Renal pelvis (tissue), 12 donors: ENCODE measurements at places on chromosomes 6 and 20.

GRCh38 chr6:37095997-37096396, 74.0 kb upstream of the PIM1 start:
- no peak for DNase-seq

DNA sequence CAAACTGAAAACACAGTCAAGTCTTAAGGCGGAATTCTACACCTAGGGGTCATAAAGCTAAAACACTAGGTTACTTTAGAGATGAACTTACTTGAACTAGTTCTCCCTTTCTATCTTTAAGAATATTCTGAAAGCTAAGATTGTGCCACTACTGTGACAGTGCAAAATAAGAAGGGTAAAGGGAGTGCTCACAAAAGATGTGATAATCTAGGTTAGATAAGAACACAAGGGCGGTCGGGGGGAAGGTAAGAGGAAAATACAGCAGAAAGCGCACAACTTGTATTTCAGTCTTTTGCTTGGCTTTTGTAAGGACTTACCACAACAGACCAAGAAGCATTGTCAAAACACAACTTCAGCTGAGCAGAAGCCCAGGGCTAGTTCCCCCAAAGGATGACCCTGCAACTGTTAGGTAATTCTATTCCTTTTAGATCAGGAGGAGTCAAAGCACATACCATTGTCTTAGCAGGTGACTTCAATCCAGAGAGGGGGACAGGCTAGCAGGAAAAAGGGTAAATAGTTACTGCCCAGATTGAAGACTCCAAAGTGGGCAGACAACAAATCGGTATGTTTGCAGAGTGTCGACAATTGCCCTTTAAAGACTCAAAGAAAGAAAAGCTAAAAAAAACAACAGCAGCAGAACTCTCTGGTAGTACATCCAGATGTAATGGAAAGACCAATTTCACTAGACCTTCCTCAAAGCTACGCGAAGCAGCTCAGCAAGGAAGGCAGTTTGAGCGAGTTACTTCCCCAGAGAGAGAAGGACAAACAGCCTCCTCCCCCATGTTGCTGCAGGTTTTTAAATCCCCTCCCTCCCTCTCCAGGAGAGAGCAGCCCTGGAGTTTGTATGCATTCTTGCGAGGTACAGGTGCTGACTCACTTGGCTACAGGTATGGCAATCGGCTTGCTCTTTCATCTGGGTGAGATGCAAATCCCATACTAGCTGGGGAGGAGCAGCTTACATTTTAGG, 59.0 kb downstream of the RIPOR2 start:
- DNase-seq, result no peak

DNA sequence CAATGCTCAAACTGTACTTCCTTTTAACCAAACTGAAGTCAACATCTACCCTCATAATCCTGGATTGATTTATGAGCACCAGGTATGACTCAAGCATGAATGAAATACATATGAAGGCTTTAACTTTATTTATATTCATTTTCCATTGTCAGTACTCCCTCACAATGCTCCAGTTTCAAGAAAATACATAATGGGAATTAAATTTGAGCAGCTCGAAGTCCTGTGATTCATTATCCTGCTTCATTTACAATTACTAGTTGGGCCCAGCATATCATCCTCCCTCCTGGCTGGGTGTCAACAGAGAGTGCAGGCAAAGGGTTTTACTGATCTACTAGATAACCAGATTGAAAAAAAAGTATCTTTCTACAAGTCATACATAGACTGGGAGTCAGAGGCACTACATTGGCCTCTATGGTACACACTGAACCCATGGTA, 10.1 kb downstream of the SAMHD1 start:
- no peak for DNase-seq

DNA sequence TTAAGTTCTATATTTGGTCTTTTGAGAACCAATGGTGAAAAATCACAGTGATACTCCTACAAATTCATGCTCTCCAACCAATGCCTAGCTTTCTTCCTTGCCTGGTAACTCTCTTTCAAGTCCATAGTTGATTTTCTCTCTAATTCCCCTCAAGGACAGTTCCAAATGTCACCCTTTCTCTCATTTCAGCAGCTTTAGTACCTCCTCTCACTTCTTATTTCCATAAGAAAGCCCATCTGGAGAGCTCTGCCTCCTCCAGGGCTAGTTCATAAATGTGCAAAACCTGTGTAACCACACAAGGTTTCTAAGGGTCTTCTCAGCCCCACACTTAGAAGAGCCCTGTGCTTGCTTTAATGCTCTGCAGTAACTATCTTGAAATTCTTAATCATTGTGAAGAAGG, 155.4 kb upstream of the PLCB4 start:
- DNase-seq, result no peak

DNA sequence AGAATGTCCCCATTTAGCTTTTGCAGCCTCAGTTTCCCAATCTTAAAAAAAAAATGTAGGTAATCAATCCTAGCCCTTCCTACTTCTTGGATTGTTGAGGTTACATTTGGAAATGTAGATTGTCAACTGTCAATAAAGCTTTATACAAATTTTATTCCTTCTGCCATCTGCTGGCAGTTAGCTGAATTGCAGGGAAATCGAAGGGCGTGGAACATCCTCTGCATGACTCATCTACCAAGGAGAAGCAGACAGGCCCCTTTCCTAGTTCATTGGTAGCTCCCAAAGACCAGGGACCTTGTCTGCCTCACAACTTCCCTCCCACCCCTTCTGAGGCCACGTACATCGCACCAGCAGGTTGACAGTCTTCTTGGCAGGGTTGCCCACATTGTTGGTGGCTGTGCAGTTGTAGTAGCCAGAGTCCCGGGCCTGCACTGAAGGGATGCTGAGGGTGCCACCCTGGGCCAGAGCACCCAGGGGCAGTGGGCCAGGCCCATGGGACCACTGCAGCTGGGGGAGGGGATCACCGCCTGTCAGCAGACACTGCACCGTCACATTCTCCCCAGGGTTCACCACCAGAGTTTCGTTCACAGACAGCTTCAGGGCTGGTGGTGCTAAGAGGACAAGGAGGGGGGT, 43.6 kb downstream of the MDGA1 start:
- DNase-seq, result no peak

DNA sequence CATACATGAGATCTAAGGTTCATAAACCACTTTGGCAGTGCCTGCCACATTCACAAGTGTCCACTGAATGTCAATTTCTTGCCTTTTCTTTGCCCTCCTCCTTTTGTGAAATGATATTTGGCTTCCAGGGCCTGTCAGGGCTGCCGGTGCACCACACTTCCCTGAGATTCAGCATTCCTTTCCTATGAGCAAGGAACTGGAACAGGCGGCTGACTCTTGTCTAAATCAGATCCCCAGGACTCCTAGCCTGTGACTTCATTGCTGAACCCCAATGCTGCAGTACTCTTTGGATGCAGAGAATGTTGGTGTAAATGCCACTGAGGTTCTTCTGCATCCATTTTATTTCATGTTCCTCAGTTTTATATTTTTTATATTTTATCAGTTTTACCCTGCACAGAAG, 172.2 kb downstream of the ARID1B start:
- no peak for DNase-seq

DNA sequence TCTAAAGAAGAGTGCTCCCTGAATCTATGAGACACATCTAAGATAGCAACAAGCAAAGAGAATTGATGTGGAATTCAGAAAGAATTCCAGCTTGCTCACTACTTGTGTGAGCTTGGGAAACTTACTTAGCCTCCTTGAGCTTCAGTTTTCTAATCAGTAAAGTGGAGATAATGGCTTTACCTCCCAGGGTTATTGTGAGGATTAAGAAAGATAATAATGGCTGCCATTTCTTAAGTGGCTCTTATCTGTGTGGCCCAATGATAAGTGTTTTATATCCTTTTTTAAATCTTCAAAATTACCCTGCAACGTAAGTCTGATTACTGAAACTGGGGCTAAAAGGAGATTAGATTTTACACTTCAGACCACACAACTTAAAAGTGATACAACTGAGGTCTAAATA, 418.5 kb downstream of the LMBRD1 start:
- no peak for DNase-seq

- DNase-seq, result no peak
These were observed 37.9 kb upstream of the SNAP25 start for GRCh38 chr20:10180651-10181235.

- DNase-seq, result no peak
These were observed 10.6 kb upstream of the RSPO3 start for GRCh38 chr6:127107916-127108315.

GRCh38 chr6:32941214-32941768, 463 bp upstream of the HLA-DMB start:
- DNase-seq, result peak; percentile 85

DNA sequence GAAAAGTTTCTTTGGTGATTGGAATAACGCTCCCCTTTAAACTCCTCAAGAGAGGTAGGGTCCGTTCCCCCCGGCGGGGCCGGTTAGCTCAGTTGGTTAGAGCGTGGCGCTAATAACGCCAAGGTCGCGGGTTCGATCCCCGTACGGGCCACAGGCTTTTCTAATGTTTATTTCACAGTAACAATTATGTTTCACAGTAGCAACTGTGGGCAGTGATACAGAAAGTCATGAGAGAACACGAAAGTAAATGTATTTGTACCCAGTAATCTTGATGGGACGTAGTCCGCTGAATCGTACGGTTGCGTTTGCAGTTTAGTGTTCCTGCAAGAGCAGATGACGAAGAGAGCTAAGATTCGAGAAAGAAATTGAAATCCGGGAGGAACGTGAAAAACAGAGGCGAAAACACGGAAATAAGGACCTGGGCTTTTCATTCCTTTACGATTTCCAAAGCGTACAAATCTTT, 505.5 kb downstream of the PRIM2 start:
- DNase-seq, result no peak

DNA sequence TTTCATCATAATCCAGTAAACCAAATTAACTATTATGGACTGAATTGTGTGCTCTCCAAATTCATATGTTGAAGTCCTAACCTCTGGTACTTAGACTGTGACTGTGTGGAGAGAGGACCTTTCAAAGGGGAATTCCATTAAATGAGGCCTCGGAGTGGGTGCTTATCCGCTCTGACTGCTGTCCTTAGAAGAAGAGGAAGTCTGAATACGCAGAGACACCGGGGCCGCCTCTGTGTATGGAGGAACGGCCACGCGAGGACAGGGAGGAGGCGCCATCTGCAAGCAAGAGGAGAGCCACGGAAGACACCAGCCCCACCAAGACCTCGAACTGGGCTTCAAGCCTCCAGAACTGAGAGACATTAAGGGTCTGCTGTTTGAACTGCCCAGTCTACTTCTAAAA, 35.6 kb upstream of the RPS6KA2 start:
- no peak for DNase-seq

GRCh38 chr6:157233686-157234085, 89.6 kb downstream of the TMEM242 start:
- no peak for DNase-seq

DNA sequence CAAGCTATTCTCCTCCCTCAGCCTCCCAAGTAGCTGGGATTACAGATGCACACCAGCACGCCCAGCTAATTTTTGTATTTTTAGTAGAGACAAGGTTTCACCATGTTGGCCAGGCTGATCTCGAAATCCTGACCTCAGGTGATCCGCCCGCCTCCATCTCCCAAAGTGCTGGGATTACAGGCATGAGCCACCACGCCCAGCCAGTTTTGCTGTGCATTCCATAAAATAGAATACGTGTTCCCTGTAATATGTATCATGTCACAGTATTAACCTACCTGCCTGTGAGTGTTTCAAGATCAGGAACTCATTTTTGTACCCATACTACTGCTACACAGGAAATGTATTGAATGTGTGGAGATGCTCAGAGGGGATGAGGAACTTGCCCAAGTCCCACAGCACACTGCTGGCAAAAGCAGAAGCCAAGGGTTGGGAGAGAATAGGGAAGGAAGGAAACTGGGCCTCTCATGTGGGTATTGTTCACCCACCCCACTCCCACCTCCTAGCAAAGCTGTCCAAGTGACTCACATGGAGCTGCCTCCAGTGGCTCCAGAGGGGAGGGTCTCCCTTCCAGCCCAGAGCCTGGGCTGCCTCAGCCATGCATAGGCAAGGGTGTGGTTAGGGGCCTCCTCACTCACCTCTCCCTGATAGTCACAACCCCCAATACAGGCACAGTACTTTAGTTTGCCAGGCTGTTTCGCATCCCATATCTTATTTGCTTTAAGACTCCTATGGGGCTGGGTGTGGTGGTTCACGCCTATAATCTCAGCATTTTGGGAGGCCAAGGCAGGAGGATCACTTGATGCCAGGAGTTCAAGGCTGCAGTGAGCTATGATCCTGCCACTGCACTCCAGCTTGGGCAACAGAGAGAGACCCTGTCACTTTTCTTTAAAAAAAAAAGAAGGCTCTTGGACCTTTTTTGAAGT, 9.4 kb downstream of the HM13 start:
- DNase-seq, result no peak

DNA sequence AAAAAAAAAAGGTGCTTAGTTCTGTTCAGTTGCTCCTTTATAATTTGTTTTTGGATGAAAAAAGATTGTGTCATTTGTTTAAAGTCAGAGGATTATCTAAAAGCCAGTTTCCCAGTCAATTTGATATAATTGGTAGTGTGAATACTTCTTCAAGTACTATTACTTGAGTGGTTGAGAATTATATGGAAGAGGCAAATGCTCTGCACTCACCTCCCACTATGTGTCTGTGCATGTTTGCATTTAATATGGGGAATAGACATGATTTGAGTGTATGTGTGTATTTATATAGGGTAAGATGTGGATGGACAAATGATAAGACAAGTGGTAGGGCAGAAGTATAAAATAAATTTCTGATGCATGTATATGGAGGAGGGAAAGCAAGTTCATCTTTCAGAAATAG, 15.8 kb downstream of the GJA1 start:
- DNase-seq, result no peak

GRCh38 chr6:137903274-137903932, 36.3 kb downstream of the TNFAIP3 start:
- no peak for DNase-seq

DNA sequence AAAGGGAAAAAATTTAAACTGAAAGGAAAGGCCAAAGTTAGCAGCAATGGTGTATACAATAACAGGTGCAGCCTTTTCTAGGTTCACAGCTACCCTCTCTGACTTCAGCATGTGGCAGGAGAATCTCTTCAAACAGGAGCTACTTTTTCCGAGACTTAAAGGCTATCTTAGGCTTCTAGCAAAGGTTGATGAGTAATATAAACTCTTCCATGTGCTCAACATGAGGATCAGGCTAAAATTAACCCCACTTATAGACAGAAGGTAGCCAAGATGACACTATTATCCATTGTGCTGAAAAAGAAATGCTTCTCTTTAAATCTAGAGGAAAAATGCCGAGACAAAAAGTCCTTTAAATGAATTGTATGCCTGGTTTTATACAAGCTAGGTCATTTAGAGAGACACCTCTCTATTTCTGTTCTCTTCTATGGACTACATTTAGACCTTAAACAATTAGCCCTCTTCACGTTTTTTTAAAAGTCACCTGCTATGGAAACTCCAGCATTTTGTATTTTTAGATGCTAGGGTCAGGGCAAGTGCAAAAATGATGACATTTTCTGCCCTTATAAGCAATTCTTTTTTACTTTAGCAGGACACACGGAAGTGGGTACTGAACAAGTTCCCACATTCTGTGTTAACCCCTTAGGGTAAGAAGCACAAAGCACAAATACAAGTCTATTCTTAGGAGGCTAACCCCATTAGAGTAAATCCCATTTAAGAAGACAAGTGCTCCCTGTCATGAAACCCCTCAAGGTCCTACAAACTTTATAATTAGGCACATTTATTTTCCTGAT, 216.8 kb upstream of the CITED2 start:
- no peak for DNase-seq

- DNase-seq, result no peak
These were observed 32.0 kb upstream of the GJA10 start for GRCh38 chr6:89862273-89862672.
